ENCODE measurements at places on chromosomes 16 and 17.

- DNase-seq: no peak
Measured at GRCh38 chr17:19647697-19648474, 665 bp upstream of the ALDH3A2 start.

- DNase-seq: no peak
Measured at GRCh38 chr16:85454171-85454872, 158.8 kb upstream of the GSE1 start.

- peak; percentile 41 for DNase-seq
Measured at GRCh38 chr17:58658804-58659713, 32.8 kb downstream of the TEX14 start.

DNA sequence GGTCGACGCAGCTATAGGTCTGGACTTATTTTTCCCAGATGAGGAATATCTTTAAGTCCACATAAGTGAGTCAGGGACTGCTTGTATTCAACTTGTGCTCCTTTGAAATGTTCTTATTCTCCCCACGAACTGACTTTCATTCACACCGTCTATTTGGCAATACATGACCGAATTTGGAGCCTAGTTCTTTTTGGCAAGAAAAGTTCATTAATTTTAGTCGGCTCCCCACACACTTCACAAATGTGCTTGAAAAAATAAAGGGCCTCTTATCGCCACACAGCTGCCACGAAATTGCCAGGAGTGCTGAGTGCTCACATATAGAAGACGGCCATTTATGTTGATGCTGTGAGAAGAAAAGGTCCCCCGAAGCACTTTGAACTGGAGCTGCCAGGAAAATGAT, 152.6 kb downstream of the PRKCA start:
- no peak for DNase-seq

DNA sequence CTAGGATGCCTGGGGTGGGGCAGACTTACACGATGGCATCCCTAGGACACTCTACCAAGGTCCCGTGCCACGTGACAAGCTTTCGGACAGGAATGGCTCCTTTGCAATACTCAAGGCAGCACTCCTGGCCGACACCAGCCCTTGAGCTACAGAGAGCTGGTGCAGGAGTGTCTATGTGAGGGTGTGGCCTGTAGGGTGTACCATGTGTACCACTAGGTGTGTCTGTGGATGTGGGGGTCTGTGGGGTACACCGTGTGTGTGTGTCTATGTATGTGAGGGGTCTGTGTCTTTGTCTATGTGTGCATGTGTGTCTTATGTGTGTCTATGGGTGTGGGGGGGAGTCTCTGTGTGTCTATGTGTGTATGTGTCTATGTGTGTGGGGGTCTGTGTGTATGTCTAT, 1.9 kb upstream of the TLE7 start:
- DNase-seq: no peak

DNA sequence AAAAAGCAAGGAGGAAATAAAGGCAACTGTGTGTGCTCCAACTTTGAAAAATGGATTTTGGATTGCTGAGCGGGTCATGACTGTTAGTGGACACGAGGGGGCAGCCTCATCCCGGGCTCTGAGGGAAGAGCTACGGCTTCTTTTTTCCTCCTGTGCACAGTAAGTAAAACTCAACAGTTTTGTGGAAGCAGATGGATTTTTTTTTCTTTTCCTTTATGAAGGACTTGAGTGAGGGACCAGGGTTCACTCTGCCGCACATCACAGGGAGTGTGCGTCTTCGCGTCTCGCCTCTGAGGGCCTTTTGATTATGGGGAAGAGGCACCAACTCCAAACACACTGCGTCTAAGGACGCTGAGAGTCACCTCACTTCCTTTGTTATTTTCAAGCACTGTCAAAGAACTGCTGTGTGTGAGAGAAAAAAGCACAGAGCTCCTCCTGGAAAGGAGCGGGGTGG, 80.3 kb upstream of the GOT2 start:
- no peak for DNase-seq

DNA sequence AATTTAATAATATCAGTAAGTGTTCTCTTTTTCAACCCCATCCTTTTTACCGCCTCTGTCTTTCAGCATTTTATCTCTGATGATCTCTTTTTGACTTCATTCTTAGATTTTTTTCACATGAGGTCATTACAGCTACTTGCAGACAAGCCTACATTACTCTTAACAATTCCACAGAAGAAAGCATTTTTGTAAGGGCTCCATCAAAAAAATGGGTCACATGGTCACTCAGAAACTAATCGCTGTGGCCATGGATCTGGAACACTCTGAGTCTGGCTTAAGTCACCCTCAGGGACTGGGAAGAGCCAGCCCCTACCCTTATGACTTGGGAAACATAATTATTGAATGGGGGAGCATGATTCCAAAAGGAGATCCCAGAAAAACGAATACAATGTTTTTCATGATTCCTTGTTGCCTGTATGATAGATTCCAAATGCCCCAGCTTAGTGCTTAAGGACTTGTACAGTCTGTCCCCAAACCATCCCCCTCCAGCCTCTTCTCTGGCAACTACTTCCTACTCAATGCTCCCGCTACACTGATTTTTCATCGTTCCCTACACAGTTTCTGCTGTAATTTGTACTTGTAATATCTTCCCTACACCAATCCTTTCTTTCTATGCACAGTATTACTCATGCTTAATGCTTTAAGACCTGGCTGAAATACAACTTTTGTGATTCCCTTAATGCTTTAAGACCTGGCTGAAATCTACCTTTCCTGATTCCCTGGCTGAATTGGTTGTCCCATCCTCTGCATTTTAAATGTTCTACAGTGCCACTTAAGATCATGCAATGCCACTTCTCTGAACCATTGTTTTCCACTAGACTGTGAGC, 457.8 kb downstream of the HS3ST4 start:
- no peak for DNase-seq

DNA sequence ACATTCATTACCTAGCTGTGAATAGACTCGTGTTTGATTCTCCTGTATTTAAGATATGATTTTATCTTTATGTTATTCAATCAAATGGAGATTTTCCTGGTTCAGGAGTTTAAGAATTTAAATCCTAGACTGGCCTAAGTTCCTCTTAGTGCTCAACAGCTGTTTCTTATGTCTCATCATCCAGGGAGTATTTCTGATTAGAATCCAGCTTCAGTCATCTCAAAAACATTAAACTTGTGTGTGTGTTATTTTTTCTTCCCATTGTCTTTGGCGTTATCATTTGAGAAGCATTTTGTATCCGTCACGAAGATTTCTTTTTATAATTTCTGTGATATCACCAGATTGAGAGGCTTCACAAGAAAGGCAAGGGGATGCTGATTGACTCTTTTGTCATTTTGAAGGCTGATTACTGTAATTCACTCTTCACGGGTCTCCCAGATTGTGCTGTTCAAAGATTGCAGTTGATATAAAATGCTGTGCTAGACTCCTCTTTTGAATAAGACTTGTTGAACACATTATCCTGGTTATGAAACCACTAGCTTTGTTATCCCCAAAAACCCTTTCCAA, 204.8 kb downstream of the CDH8 start:
- DNase-seq: no peak

- DNase-seq: no peak
Measured at GRCh38 chr16:48422537-48422936, 37.3 kb upstream of the SIAH1 start.

GRCh38 chr16:11152677-11153331, 103.2 kb downstream of the SOCS1 start:
- DNase-seq: no peak

DNA sequence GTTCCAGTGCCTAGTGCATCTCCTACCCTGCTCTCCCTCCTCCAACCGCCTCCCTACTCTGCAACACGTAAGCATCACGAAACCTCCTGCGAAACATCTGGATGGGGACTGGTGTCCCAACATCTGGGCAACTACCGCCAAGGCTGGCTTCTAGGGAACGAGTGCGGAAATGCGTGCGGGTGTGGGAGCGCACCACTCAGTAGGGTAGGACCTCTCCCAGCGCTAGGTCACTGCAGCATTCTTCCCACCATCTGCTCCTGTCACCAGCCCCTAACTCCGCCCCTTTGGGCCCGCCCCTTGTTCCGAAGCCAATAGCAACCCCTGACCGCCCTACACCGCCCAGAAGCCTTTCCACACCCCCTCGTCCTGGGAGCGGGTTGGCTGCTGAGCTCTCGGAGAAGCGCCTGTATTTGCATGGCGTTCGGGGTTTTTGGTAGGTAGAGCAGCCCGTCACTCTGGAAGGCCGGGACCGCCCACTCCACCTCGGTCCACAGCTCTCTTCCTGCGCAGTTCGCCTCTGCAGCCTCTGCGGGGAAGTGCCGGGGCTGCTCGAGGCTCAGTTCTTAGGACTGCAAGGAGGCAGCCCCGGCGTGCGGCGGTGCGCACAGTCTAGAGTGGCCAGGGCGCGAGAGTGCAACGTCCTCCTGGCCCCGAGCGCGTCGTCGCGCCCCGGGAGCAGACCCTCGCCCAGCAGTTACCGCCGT, at the start of gene HS3ST3B1:
Gene HS3ST3B1, plus strand, starts transcription at position 507 of the 704 bp plus-strand sequence. CDS start 438 bp downstream, outside the sequence.
- peak; percentile 96 for DNase-seq

- DNase-seq: no peak
Measured at GRCh38 chr17:49369760-49370159, 7.7 kb upstream of the ZNF652 start.

DNA sequence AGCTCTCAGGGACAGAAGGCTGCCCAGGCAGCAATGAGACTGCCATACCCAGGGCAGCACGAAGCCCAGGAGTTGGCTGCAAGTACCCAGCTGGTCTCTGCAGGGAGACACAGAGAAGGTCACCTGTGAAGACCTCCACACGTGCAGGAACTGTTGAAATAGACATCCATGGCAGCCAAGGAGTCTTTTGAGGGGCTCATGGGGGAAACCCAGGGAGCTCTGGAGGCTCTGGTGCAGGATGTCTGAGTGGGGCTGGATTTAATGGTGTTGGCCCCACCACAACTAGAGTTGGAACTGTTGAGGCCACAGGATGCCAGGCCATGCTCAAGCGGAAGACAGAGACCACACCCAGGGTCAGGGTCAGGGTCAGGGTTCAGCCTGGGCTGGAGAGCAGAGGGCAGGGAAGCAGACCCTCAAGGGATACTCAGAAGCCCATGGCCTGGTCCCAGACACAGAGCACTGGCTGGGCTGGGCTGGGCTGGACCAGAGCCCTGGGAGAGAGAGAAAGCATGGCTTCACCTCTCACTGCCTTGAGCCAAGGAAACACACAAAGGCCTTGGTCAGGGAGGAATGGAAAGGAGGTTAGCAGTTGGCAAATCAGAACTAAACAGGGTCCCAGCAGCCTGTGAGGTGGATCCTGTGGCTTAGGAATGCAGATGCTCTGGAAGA, 21.4 kb downstream of the PITPNM3 start:
- no peak for DNase-seq

GRCh38 chr16:67833030-67833414, 9.1 kb upstream of the THAP11 start:
- DNase-seq: no peak

- no peak for DNase-seq
Measured at GRCh38 chr17:13518261-13519000, 83.3 kb downstream of the HS3ST3A1 start.

DNA sequence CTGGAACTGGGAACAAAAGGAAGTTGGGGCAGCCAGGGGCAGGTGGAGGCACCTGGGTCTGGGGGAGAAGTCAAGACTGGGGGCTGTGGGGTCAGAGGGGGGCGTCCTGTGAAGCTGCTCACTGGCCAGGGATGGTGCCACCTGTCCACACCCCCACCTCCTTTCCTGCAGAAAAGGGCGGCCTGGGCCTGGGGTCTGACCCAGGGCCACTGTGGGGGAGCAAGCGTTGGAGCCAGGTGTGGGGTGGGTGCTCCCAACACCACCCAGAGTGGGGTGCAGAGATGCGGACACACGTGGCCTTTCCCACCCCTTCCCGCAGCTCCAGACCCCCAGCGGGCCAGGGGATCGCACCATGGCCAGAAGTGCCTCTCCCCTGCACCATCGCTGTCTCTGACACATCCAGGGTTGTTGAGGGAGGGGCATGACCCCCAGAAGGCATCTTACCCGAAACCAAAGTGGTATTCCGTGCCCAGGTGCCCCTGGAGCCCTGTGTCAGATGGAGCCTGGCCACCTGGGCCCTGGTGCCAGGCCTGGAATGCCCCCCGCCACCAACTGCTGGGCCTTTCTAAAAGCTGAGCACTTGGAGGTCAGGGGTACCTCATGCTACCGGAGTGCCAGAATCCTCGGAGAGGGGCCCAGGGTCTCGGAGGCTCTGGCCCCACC, 2.6 kb upstream of the SLC16A3 start:
- DNase-seq: no peak

- no peak for DNase-seq
Measured at GRCh38 chr17:5619088-5619740, 34.9 kb upstream of the NLRP1 start.

DNA sequence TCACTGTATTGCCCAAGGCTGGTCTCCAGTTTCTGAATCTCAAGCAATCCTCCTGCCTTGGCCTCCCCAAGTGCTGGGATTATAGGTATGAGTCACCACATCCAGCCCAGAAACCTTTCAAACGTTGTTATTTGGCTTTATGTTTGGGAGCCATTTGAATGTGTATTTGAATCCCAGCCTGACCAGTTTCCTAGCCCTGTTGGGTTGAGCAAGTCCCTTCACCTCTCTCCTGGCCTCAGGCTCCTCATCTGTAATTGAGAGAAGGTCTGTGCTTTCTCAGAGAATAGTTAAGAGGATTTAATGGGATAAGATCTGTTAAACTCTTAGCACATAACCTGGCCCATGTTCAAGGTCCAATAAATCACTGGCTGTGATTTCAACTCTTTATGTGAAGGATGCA, 385.8 kb upstream of the RBFOX1 start:
- no peak for DNase-seq

DNA sequence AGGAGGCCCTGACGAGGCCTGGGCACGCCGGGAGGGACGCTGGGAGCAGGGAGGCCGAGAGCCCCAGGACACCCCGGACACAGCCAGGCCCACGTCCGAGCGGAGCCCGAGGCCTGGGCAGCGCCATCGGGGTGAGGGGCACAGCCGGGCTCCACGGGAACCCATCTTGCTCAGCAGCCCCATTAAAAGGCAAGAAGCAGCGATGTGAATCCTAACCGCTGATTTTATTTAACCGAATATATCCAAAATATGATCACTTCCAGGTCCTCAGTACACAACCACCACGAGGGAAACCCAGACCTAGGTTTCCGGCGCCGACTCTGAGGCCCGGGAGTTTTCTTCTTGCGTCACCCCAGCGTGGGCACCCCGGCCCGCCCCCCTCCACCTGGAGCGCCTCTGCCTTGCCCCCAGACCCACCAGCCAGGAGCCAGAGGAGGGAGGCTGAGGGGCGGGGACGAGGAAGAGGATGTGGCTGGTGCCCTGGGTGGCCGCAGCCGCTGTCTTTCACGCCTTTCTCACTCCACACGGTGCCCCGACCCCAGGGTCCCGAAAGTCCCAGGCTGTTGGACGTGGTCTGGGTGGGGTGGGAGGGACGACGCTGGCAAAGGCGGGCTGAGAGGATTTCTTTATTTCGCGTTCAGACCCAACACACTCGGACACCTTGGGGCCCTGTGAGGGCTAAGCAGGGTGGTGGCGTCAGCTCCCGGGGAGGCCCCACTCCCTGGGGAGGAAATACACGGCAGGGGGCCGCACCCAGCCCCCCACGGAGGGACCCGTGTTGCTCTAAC, 568 bp upstream of the CCDC154 start:
- no peak for DNase-seq

DNA sequence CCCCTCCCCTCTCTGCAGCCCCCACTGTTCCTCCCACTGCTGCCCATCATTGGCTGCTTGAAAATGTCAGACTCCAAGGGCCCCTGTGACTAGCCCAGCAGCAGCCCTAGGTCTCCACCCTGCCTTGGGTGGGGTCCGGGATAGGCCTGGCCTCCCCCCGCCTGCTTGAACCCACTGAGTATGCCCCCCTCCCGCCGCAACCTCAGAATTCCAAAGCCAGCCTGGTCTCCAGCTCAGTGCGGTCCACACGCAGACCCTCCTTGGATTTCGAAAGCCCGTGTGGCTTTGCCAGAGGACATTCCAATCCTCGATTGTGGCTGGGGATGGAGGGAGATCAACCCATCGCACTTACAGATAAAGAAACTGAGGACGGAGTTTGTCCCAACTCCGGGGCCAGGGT, 6.4 kb downstream of the DPEP1 start:
- no peak for DNase-seq
